Esophagus muscularis mucosa (tissue), 4 donors: ENCODE measurements at places on chromosomes 5 and 9. TPM values are rescaled to one million over a fixed set of nuclear protein-coding genes. Genes with fewer than 3 reads are reported as not detected.

DNA sequence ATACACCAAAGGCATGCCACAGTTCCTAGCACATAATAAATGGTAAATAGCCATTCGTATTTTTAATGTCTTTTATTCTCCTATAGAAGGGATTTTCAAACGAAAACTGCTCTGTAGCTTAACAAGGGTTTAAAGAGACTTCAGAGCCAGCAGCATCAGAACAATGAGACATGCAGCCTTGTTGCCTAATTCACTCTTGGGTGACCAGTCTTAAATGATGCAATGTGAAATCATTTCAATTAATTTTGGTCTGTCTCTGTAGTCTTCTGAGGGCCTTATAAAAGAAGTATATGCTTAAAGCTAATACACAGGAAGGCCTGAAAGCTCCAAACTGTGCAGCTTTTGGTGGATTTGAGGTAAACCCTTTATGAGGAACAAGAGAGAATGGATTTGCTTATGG is 888.8 kb upstream of the WWC1 start:
- DNase-seq, result no peak
- H3K27ac ChIP-seq, result no peak overlapping the region
- no peak overlapping the region for H3K4me3 ChIP-seq
- H3K27me3 ChIP-seq, result no peaks in the 10 kb centered on the region

- peaks cover 40% of the 10 kb centered on the region for H3K4me1 ChIP-seq
- H3K4me3 ChIP-seq, result no peak overlapping the region
- no peaks in the 10 kb centered on the region for H3K27me3 ChIP-seq
- no peaks in the 10 kb centered on the region for H3K36me3 ChIP-seq
- DNase-seq, result no peak
- no peak overlapping the region for H3K27ac ChIP-seq
Observed at GRCh38 chr5:88831816-88832215, 51.2 kb downstream of the MEF2C start.

- H3K27me3 ChIP-seq, result no peaks in the 10 kb centered on the region
- no peak for DNase-seq
- no peaks in the 10 kb centered on the region for H3K36me3 ChIP-seq
- no peaks in the 10 kb centered on the region for H3K4me1 ChIP-seq
Observed at GRCh38 chr9:85586684-85587083, 155.1 kb downstream of the AGTPBP1 start.

DNA sequence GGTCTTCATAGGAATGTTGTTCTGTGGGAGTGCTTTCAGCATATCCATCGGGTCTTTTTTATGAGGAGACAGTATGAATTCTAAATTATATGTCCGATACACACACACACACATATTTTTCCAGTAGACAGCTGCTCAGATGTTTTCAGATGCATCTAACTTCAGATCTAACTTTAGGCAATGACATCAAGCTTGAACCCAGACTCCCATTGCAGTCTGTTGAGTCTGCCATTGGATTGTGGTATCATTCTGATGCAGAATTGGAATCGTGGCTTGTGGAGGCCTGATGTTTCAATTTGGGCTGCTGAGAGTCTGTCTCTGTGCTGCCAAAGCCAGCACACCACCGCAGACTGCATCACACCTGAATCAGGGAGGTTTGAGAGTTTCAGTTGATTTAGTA is 376.4 kb downstream of the OSTF1 start:
- H3K36me3 ChIP-seq, result no peaks in the 10 kb centered on the region
- no peaks in the 10 kb centered on the region for H3K27me3 ChIP-seq
- H3K4me3 ChIP-seq, result no peak overlapping the region
- no peak overlapping the region for H3K27ac ChIP-seq
- no peak for DNase-seq

The SSNA1 gene
- 99.5 TPM for total RNA-seq

GRCh38 chr5:89570557-89570956 is 687.6 kb upstream of the MEF2C start:
- DNase-seq, result no peak
- H3K4me1 ChIP-seq, result no peaks in the 10 kb centered on the region
- H3K4me3 ChIP-seq, result no peak overlapping the region
- H3K36me3 ChIP-seq, result no peaks in the 10 kb centered on the region
- H3K27me3 ChIP-seq, result no peaks in the 10 kb centered on the region
- no peak overlapping the region for H3K27ac ChIP-seq

The DOCK2 gene
- 12.3 TPM for total RNA-seq

- no peaks in the 10 kb centered on the region for H3K27me3 ChIP-seq
- no peaks in the 10 kb centered on the region for H3K36me3 ChIP-seq
- H3K4me1 ChIP-seq, result peaks cover 6% of the 10 kb centered on the region
- no peak for DNase-seq
- H3K27ac ChIP-seq, result no peak overlapping the region
- H3K4me3 ChIP-seq, result no peak overlapping the region
Observed at GRCh38 chr9:125815568-125815967, 68.4 kb downstream of the PBX3 start.

The ARHGEF28 gene
- total RNA-seq, result 12.7 TPM

GRCh38 chr5:40909723-40910122 is 426 bp downstream of the C7 start:
- no peaks in the 10 kb centered on the region for H3K4me1 ChIP-seq
- no peak for DNase-seq
- H3K4me3 ChIP-seq, result peak overlapping the region; percentile 32
- no peak overlapping the region for H3K27ac ChIP-seq
- H3K36me3 ChIP-seq, result no peaks in the 10 kb centered on the region

GRCh38 chr5:137836298-137836697 is 31.4 kb upstream of the MYOT start:
- H3K27me3 ChIP-seq, result no peaks in the 10 kb centered on the region
- peaks cover 76% of the 10 kb centered on the region for H3K4me1 ChIP-seq
- H3K4me3 ChIP-seq, result no peak overlapping the region
- H3K27ac ChIP-seq, result peak overlapping the region; percentile 80

- no peak overlapping the region for H3K27ac ChIP-seq
- no peaks in the 10 kb centered on the region for H3K4me1 ChIP-seq
- DNase-seq, result no peak
- H3K36me3 ChIP-seq, result no peaks in the 10 kb centered on the region
- no peak overlapping the region for H3K4me3 ChIP-seq
- no peaks in the 10 kb centered on the region for H3K27me3 ChIP-seq
Observed at GRCh38 chr9:70816316-70816715, 305.1 kb downstream of the TRPM3 start.

DNA sequence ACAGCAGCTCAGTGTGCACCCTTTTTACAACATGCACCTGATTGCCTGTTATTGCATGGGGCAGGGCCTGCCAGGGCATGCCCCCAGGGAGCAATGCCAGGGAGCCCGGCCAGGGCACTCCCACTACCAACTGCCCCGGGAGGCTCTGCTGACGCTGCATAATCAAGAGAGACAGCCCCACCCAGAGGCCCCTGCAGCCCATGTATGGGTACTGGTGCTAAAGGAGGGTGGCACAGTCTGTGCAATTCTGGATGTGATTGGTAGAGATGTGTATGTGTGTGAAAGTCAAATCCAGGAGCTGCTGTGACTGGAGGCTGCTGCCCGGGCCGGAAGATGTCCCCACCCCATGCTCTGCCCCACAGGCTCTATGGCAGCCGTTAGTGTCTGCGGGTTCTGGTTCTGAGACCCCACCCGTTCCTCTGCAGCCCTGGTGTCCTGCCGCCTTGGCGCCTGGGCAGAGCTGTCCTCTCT is 3.9 kb upstream of the NEURL1B start:
- H3K4me3 ChIP-seq, result no peak overlapping the region
- H3K36me3 ChIP-seq, result no peaks in the 10 kb centered on the region
- no peak for DNase-seq
- H3K27me3 ChIP-seq, result no peaks in the 10 kb centered on the region
- no peak overlapping the region for H3K27ac ChIP-seq

- no peaks in the 10 kb centered on the region for H3K27me3 ChIP-seq
- no peaks in the 10 kb centered on the region for H3K36me3 ChIP-seq
- H3K4me1 ChIP-seq, result peaks cover 4% of the 10 kb centered on the region
- H3K27ac ChIP-seq, result no peak overlapping the region
Observed at GRCh38 chr9:130741831-130742449, 48.4 kb downstream of the EXOSC2 start.

- DNase-seq, result no peak
- no peak overlapping the region for H3K4me3 ChIP-seq
- H3K4me1 ChIP-seq, result peaks cover 15% of the 10 kb centered on the region
- H3K36me3 ChIP-seq, result no peaks in the 10 kb centered on the region
- H3K27me3 ChIP-seq, result no peaks in the 10 kb centered on the region
- H3K27ac ChIP-seq, result no peak overlapping the region
Observed at GRCh38 chr9:73183428-73183827, 31.8 kb downstream of the ANXA1 start.

The ADAMTS6 gene
- total RNA-seq, result 1.4 TPM

DNA sequence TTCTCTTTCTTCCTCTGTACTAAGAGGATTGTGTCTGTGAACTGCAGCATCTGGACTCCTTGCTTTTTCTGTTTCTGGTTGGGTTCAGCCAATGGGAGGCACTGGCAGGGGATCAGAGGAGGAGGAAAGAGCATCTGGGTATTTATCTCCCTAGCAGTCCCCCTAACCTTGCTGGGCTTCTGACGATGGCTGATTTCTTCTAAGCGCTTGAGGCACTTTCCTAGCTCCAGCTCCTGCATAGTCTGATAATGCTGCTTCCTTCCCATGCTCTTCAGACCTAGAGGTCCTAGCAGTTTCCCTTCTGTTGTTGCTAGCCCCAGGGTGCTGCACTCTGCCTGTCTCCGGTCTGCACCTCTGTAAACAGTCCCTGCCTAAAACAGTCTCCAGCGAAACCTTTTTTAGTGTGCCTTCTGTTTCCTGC is 225.1 kb downstream of the PDZD2 start:
- DNase-seq, result no peak
- no peak overlapping the region for H3K27ac ChIP-seq
- no peaks in the 10 kb centered on the region for H3K36me3 ChIP-seq
- H3K4me3 ChIP-seq, result no peak overlapping the region
- no peaks in the 10 kb centered on the region for H3K27me3 ChIP-seq

The MCTP1 gene
- 18.1 TPM for total RNA-seq

The ORM1 gene
- total RNA-seq, result not detected
